D341Med (cell line): ENCODE measurements at places on chromosomes 6 and 20.
A peak's percentile ranks its signal among the peaks of the same experiment; 100 is the strongest.

DNA sequence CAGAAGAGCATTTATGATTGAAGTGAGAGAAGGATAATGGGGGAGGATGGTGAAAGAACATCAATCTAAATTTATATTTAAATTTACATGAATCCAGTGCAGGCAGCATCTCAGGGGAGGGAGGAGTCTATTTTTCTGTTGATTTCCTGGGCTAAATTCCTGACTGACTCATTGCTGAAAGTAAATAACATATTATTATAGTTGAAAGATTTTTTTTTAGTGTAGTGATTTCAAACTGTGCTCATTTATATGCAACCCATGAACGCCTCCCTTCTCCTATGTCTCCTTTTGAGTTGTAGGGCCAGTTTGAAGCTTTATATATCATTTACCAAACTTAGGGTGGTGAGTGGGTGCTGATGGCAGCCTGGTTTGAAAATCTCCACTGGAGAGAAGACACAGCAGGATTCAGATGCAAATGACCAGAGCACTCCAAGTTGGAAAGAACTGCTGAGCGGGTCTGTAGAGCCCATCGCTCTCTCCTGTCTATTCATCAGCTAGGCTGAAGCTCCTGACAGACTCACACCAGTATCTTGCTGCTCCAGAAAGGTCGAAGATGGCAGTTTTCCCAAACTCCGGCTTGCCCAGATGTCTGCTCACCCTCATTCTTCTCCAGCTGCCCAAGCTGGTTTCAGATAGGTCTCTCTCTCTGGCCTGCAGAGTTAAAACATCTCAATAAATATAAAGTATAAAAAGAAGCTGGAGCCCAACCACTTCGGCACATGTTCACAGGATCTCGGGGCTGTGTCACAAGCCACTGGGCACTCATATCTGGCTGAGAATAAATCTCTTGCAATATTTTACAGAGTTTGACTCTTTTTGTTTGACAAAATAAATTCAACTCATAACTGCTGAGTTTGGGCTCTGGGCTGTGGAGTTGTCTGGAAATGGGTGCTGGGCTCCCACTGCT, 18.3 kb downstream of the BTN2A1 start:
- no peak for DNase-seq

GRCh38 chr6:79404261-79404660, 133.0 kb downstream of the LCA5 start:
- DNase-seq, result no peak

- no peak for DNase-seq
These were observed 6.7 kb downstream of the RGS19 start for GRCh38 chr20:64072498-64073063.

DNA sequence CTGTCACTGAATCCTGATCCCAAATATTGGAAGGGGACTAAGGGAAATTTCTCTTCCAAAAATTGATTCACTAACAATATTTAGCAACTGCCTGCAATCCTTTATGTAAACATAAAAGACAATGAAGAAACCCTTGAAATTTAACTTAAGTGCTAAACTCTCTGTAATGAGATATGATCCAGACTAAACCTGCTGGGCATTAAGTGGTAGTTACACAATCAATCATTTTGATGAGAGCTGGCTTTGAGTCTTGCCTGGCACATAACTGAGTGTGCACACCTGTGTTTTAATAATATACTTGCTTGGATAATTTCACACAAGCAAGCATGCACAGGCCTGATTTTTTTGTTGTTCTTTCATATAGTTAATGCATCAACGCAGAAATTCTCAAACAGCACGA, 9.8 kb upstream of the ZFP64 start:
- no peak for DNase-seq

- no peak for DNase-seq
These were observed 11.2 kb downstream of the SLC22A1 start for GRCh38 chr6:160132776-160133338.

DNA sequence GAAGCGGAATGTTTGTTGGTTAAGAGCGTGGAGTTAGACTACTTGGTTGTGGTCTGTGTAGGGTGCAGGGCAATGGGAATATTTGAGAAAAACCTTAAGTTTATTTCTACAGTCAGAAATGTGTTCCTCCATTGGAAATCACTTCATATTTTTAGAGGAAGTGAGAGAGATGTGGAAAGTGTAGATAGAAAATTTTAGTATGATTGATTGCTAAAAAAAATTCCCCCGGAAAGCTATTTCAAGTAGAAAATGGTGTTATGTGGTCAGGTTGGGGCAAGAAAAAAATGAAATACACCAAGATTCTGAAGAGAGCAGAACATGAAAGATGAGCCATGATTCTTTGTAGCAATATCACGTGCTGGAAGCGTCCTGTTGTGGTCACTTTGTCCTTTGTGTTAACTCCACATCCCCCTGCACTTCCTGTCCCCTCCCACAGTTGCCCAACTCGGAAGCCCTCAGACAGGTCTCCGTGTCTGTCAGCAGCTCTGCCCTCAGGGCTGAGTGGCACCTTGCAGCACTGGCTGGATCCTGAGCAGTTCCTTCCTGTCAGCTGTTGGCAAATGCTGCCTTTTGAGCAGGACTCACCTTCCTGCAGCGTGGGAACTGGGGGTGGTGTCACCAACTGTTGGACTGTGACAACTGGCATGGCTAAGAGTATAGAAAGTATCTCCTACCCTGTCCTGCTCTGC, 137.5 kb upstream of the SLC24A3 start:
- DNase-seq, result no peak

GRCh38 chr20:46302106-46302505, 6.2 kb downstream of the CDH22 start:
- DNase-seq, result no peak

- DNase-seq, result no peak
These were observed 123.8 kb upstream of the DOK5 start for GRCh38 chr20:54351371-54352136.

GRCh38 chr6:33208091-33208967, at the start of gene RING1:
RING1 (plus strand) TSS chr6:33208500; CDS start chr6:33208823, 323 bp downstream.
- peak; percentile 95 for DNase-seq

DNA sequence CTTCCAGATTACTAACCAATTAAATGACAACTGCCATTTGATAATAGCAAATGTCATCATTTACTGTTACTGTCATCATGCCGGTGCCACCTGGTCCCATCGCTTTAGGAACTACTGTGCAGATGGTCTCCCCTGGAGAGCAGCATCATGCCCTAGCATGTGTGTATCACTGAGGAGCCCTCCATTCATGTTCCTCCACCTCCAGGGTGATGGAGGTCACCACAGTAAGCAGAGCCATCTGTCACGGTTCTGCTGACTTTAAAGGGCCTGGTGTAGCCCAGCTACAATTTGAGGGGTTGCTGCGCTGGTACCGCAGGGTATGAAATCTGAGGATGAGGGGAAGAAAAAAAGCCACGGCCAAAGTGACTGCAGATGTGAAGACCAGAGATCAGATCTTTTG, 118.8 kb upstream of the KCNK16 start:
- DNase-seq, result no peak

- DNase-seq, result no peak
These were observed 9.3 kb upstream of the ID1 start for GRCh38 chr20:31595654-31596411.

DNA sequence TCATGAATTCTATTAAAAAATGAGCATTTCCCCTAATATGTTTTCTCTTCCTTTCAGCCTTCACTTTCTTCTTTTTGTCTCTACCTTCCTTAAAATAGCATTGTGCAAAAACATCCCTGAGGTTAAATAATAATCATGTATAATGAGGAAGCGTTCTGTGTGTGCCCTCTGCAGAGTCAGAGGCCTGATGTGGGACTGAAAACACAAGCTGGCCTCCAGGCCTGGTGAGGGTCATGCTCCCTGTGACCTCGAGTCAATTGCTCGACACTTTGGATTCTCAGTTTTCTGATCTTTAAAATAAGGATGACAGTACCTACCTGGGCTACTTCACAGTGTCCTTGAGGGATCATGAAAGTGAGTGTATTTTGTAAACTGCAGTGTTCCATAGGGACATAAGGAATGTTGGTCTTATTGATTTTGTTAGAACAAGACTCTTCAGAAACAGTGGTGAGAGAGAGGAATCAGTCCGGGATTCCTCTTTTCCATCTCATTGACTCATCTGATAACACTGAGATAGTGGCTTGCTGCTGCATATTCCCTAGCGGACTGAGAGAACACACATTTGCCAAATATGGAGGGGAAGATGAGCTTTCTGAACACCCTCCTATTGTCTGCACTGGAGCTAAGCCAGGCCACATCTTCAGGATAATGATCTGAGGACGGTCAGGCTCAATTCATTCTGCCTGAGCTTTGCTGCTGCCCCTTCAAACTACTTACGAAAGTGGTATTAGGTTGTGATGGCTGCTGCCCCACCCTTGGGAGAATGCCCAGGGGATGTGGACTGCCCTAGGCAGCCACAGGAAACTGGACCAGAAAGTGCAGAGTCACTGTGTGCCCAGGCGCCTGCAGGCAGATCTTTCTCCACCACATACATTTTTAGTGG, 39.6 kb upstream of the PDE7B start:
- no peak for DNase-seq

DNA sequence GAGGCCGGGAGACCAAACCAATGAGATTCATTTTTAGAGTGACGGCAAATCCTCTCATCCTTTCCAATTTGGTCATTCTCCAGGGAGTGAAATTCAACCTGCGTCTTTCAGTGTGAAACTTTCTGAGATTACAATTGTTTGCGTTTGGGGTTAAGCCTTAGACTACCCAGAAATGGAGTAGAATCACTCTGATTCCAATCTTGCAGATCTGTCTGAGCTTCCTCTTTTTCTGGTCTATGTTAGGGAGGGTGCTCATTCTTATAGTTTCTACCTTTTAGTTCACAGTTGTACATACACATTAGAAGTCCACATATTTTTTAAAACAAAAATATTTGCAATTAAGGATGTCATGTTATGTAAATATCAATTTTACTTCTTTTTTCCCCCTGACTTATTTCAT, 183.0 kb upstream of the PHACTR1 start:
- DNase-seq, result no peak

DNA sequence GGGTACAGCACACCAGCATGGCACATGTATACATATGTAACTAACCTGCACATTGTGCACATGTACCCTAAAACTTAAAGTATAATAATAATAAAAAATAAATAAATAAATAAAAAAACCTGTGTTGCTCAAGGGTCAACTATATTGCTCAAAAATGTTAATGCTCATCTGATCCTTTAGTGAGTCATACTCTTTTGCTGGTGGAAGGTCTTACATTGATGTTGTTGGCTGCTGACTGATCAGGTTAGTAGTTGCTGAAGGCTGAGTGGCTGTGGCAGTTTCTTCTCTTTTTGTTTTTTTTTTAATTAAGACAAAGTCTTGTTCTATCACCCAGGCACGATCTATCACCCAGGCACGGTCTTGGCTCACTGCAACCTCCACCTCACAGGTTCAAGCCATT, 29.6 kb upstream of the SMIM26 start:
- no peak for DNase-seq

- no peak for DNase-seq
These were observed 39.3 kb upstream of the APCDD1L start for GRCh38 chr20:58554541-58554940.

GRCh38 chr6:111743360-111743759, 129.9 kb downstream of the FYN start:
- no peak for DNase-seq

- peak; percentile 30 for DNase-seq
These were observed 44.8 kb downstream of the POPDC3 start for GRCh38 chr6:105135056-105135455.

- no peak for DNase-seq
These were observed 235.8 kb upstream of the KCNG1 start for GRCh38 chr20:51258582-51259165.

DNA sequence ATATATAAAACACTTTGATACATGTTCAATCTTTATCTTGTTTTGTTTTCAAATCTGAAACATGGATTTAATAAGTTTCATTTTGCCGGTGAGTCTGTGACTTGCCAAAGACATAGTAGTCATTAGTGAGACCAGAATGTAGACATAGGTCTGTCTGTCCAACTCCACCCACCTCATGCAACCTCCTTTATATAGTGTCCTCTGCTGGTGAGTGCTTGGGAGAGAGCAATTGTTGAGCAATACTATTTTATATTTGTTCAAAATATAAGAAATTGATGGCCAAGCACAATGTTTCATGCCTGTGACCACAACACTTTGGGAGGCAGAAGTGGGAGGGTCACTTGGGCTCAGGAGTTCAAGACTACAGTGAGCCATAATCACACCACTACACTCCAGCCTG, 10.8 kb upstream of the LY86 start:
- no peak for DNase-seq

GRCh38 chr20:3661060-3661813, 2.0 kb downstream of the GFRA4 start:
- no peak for DNase-seq

DNA sequence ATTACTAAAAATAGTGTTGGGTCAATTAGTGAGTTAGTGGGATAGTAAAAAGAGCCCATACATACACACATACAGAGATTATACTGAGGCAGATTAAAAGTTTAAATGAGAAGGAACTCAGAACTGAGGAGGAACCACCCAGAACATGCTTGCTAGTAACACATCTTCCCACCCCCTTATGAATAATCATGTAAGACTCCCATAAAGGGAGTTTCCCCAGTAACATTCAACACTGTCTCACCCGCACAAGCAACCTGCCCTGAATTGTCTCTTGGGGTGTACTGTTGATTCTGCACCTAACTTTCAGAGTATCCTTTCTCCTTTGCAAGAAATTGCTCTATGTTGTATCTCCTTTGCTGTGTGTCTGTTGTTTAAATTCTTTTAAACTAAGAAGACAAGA, 11.1 kb upstream of the HLA-DQB2 start:
- no peak for DNase-seq

- DNase-seq, result no peak
These were observed 54.5 kb upstream of the TULP4 start for GRCh38 chr6:158257781-158258180.

GRCh38 chr6:72522735-72523141, 99.1 kb upstream of the KCNQ5 start:
- DNase-seq, result peak; percentile 54

DNA sequence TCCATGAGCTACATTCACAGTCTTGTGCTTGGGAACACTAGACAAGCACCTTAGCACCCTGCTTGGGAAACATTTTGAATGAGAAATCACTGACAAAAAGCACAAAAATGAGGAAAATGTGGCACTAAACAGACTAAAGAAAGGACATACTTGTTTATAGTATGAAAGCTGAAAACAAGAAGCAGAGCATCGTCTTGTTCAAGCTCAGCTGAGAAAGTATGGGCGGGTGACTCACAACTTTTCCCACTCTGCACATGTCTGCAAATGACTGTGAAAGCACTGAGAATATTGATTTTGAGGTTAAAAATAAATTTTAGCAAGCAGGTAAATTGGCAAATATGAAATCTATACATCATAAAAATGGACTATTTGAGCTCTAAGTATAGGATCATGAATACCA, 725.3 kb downstream of the COL12A1 start:
- DNase-seq, result no peak
